ENCODE measurements at places on chromosomes 4 and X.
A peak's percentile ranks its signal among the peaks of the same experiment; 100 is the strongest.

DNA sequence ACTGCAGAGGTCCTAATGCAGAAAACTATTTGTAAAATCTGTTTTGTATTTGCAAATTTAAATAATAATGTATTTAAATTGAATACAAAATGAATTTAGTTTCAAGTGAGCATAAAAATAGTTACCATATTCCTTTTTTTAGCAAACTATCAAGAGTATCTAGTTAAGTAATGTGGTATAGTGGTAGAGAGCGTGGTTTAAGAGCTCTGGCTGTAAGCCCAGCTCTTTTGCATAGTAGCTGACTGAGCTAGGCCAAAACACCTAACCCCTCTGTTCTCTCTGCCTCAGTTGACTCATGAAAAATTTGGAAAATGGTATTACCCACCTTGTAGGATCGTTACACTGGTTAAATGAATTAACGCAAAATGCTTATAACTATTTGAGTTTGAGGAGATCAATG is 18.1 kb upstream of the ADAD1 start:
- DNase-seq = no peak

DNA sequence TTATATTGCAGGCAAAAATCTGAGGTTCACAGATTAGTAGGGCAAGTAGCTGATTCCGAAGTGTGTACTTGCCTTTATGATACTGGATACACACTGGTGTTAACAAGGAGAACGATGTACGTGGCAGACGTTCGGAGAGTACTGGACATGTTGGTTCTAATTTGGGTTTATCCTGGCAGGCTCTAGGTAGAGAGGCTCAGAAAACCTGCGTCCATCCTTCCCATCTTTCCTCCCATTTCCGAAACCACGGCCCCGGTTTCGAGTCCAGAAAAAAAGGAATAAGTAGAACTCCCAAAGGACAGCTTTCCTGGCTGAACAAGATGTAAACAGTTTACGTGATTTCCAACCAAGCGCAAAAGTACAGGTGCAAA is 351 bp upstream of the SLC30A9 start:
- no peak for DNase-seq

DNA sequence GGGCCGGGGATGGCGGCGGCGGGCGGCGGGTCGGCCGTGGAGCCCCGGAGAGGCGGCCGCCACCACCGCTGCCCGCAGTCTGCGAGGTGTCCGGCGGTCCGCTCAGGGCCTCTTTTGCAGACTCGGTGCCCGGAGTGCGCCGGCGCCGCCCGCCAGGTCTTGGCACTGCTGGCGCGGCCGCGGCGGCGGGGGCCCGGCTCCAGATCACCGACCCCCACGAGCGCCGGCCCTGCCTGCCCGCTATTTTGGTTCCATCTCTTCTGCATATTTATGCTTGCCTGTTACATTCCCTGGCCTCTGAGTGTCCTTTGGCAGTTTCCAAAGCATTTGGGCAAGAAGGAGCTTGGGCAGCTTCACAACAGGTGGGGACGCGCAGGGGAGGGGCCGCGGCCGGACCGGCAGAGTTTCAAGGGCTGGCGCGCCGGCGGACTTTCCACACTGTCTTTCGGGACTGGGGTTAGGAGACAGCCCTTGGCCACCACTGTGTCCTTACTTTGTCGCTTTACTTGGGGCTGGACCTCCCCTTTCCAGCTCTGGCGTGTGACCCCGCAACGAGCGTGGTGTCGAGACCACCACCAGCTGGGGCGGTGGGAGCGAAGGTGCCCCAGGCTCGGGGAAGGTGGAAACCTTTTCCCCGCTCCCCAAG is 668 bp upstream of the TAPT1 start:
- peak; percentile 18 for DNase-seq

DNA sequence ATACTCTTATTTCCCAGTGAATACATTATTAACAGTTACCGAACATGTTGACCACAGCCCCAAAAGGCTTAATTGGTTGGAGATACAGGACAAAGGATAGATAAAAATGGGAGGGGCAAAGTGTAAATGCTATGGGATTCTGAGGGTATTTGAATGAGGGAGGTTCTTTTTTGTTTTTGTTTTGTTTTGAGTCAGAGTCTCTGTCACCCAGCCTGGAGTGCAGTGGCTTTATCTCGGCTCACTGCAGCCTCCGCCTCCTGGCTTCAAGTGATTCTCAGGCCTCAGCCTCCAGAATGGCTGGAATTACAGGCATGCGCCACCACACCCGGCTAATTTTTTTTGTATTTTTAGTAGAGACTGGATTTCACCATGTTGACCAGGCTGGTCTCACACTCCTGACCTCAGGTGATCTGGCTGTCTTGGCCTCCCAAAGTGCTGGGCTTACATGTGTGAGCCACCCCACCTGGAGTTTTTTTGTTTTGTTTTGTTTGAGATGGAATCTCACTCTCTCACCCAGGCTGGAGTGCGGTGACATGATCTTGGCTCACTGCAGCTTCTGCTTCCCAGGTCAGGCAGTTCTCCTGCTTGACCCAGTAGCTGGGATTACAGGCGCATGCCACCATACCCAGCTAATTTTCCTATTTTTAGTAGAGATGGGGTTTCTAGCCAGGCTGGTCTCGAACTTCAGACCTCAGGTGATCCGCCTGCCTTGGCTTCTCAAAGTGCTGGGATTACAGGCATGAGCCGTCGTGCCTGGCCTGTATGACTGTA is 9.0 kb downstream of the UBE2K start:
- no peak for DNase-seq

DNA sequence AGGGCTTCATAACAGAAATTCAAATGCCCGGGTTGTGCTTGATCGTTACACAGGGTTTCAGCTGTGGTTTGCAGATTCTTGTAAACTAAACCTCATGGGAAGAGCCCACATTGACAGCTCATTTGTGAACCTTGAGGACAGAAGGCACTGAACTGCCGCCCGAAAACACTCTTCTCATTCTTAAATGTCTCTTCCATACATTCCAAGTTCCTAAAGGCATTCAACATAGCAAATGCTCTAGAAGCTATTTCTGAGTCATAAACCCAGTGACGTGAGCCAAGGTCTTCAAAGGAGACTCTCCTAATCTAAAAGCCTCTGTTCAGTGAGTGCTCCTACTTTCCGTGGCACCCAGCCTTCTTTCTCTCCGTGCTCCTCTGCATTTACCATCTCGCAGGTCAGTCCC is 737.8 kb upstream of the FRG1 start:
- no peak for DNase-seq

DNA sequence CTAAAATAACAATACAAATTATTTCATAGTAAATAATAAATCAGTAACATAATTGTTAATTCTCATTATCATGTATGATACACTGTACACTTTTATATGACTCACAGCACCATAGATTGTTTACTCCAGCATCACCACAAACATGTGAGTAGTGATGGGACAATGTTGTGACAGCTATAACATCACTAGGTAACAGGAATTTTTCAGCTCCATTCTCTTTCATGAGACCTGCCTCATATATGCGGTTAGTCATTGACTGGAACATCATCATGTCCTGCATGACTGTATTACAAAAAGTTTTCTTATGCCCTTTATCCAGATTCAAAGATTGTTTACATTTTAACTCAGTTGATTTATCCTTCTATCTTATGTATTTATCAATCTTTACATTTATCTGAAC is 1530.0 kb downstream of the PCDH18 start:
- no peak for DNase-seq

GRCh38 chr4:1830642-1831228 is 25.2 kb downstream of the LETM1 start:
- DNase-seq = no peak

GRCh38 chr4:159413306-159413943 is 310.5 kb downstream of the RAPGEF2 start:
- DNase-seq = no peak

DNA sequence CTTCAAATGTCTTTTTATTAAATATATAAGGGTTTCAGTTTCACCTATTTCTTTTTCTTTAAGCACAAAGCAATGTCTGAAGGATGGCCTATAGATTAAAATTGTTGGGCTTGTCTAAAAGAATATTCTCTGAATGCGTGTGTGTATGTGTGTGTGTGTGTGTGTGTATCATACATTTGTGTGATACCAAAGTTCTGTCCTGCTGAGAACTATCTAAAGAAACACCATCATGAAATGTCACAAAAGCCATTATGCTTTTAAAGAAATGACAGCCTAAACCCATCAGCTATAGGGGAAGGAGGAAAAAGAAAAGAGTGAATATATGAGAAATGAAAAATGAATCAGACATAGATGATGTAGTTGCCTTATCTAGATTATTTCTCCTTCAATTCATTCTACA is 1501.5 kb upstream of the TENM3 start:
- no peak for DNase-seq

DNA sequence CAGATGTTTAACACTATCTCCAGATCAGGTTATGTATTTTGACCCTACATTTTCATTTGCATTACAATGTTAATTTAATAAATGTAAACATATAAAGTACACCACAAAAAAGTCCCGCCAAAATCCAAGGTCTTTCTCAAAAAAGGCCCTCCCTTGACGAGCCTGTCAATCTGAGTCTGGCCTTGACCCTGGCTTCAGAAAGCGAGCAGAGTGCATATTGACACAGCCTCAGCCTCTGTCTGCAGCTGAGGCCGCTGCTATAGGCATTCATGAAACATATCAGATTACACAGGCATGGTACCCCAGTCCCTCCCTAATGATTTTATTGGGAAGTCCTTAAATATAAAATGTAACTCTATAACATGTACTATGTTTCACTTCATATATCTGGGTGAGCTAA is 6.2 kb downstream of the MBNL3 start:
- no peak for DNase-seq

- DNase-seq = no peak
Observed at GRCh38 chr4:74109870-74110605, 11.0 kb upstream of the CXCL2 start.

DNA sequence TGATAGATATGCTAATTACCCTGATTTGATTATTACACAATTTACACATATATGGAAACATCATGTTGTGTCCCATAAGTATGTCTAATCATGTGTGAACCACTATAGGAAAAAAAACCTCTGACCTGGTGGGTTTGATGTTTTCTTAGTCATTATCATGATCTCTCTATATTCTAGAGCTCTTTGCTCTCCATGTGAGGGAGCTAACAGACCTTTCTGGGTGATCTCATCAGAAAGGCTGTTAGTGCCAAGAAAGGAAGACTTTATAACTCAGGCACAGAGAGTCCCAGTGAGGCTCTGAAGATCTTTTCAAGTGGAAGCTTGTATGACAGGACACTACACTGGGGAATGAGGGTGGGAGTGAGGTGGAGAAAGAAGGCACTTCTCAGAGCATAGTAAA is 527.7 kb upstream of the MAGEB2 start:
- no peak for DNase-seq

DNA sequence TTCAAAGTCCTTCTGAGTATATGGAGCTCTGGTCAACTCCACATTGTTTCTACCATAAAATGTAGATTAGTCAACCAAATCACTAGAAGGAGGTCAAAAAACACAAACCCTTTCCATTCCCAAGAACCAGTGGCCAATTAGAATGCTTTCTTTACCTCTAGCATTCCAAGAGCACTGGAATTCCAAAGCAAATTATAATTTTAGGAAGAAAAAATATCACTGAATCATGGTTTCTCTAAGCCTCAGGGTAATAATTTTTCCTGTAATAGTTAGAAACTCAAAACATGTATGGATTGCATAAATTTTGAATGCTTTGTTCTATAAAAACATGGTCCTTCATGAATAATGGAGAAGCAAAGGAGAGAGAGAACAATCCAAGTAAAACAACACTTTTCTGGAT is 39.5 kb downstream of the LEF1 start:
- DNase-seq = no peak

GRCh38 chr4:5757536-5757935 is 46.5 kb downstream of the EVC start:
- DNase-seq = no peak

- DNase-seq = no peak
Observed at GRCh38 chr4:142909908-142910307, 63.8 kb upstream of the INPP4B start.

DNA sequence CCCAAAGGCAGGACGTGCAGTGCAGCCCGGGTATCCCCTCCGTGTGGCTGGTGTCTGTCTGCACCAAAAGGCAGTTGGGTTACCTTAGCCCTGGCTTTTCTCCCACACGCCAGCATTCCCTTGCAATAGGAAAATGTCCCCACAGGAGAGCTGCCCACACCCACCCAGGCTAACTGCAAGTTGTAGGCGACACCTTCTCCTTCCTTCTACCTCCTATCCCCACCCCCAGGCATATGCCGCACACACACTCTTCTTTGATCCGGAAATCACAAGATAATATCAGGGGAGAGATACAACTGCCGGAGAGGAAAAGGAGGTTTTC is 444 bp upstream of the APBB2 start:
- DNase-seq = no peak

DNA sequence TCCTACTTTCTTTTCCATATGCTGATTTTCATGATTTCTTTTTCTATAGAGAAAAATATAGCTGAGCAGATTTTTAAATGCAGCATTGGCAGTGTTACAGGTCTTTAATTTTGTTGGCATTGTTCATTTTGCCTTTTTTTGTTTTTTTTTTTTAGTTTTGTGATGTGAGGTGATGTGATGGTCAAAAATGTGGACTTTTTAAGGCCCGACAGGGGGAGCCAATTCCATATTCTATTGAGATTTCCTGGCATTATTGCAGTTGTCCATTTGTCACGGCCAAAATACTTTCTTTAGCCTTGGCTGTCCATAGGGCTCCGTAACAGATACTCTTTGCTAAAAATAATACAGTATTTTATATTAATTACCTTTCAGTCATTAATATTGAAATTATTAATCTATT is 47.8 kb downstream of the SLIT2 start:
- no peak for DNase-seq

DNA sequence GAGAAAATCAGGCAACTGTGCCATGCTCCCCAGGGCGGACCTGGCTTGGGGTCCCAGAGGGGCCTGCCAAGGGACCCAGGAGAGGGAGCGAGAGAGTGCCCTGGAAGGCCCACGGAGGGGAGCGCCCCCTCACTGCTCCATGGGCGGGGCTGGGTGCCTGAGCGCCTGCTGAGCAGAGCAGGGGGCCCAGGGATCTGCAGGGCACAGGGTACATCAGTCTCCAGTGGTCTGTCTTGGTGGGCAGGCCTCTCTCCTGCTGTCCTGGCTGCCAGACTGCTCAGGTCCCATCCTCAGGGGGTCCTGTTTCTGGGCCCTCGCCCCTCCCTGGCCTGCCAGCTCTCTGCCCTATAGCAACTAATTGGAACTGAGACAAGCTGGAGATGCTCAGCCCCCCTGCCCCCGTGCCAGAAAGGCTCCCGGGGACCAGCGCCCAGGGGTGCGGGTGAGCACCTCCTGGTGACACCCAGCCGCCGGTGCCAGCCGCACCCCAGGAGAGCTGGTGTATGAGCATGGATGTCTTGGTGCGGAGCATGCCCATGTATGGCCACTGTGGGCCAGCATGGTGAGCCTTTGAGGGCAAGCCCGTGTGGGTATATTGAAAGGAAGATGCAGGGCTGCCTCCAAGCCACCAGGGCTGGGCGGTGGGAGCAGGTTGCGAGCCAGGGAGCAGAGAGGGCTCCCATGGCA is 1.3 kb downstream of the BGN start:
- DNase-seq = no peak

- DNase-seq = no peak
Observed at GRCh38 chr4:185713272-185713671, 98.7 kb downstream of the SORBS2 start.

DNA sequence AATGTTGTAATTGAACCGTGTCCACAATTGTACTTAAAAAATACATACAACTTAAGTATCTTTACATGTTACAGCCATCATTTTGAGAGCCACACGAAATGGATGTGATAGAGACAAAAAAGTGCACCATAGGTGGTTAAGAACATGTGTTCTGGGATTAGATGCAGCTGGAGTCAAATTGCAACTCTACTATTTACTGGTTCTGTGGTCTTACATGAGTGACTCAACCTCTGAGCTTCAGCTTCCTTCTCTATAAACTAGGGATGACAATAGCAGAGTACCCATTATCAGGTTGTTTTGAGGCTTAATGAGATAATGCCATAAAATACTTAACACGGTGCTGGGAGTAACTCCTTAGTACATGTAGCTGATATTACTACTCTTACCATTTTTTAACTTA is 130.4 kb downstream of the IDS start:
- no peak for DNase-seq
